NCI-H2171 (cell line): ENCODE measurements at places on chromosomes 7 and 10.

- no peak for DNase-seq
These were observed 96.6 kb downstream of the RGS10 start for GRCh38 chr10:119445935-119446317.

DNA sequence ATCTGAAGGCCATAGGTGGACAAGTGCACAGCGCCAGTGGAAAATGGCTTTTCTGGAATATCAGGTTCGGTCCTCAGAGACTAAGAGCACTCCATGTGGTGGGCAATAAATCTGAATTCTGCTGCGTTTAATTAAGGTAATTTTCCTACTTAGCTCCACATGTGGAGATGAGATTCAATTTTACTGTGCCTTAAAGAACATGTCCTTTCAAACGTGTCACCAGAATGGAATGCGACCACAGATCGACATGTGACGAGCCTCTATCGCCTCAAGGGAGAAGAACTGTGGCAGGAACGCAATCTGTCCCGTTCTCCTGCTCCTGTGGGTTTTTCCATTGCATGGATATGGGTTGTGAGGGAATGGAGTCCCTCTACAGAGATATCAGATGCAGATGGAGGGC lies 205.3 kb upstream of the ZNF32 start:
- DNase-seq, result no peak

DNA sequence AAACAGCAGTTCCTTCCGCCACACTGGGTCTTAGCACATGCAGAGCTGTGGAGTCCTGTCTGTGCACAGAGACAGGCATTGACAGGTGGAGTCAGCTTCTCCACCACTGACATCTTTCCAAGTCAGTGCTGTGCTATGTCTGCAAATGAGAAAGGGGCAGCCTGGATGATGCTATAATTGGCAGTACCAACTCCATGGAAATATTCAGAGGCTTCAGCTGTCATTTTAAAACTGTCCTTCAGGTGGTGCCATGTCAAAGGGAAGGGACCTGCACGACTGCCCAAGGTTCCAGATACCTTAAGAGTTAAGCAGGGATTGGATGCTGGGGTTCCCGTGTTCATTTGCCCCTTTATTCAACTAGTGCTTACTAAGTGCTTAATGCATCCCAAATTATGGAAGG lies 258.0 kb upstream of the PRKCQ start:
- no peak for DNase-seq

DNA sequence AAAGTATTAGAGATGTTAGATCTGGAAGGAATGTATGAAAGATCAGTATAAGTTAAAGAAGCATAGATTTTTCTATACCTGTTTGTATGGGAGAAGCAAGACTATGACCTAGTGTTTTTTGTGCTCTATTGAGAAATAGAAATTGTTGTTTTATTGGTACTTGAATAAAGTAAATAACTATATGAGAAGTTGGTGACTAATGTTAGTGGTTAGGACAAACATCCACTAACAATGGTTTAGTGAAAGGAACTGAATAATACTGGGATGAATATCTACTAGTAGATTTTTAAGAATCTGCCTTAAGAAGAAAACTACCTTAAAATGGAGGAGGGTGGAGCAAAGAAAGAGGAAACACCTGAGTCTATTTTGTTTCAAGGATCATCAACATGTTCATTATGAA lies 521.1 kb upstream of the POT1 start:
- no peak for DNase-seq

DNA sequence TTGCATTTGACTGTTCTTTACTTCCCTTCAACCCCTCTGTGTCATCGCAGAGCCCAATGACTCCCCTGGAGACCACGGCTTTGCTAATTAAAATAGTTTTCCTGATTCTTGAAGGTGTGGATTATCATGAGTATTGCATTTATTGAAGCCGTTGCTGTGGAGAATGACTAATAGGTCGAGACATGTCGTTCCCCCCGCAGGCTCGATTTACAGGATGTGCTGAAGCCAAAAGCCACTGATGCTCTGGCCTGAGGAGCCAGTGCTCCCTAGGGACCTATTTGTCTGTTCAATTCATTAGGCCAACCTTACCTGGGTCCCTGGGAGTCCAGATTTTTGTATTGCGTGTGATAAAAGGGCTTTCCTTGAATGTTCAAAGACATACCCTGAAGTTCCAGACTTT lies 102.3 kb downstream of the NPTX2 start:
- no peak for DNase-seq

GRCh38 chr7:1814089-1814811 lies 144.2 kb downstream of the ELFN1 start:
- DNase-seq, result no peak

- DNase-seq, result no peak
These were observed 404.7 kb downstream of the ARL4A start for GRCh38 chr7:13091974-13092707.

- DNase-seq, result no peak
These were observed 22.3 kb downstream of the PDGFA start for GRCh38 chr7:497346-497745.

GRCh38 chr7:111929264-111929663 lies 276.9 kb downstream of the DOCK4 start:
- no peak for DNase-seq

- DNase-seq, result no peak
These were observed 180.3 kb downstream of the USP6NL start for GRCh38 chr10:11431216-11431555.

GRCh38 chr7:113142385-113143119 lies 24.2 kb upstream of the SMIM30 start:
- no peak for DNase-seq

GRCh38 chr7:128833148-128833945 lies 3.1 kb downstream of the FLNC start:
- peak; percentile 97 for DNase-seq

DNA sequence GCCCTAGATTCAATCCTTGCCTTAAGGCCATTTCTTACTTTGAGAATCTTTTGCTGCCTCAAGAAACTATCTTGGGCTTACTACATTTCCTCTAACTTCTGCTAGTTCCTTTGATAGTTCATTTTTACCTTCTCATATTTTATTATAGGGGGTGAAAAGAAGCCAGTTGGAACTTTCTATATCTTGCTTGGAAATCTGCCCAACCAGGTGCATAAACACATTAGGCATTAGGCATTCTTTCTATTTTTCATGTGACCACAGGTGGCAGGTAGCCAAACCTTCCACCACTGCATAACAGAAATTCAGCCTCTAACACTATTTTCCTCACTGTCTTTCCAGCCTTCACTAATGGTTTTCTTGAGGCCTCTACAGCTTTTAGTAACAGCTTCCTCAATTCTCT lies 300.0 kb upstream of the SP8 start:
- DNase-seq, result no peak

DNA sequence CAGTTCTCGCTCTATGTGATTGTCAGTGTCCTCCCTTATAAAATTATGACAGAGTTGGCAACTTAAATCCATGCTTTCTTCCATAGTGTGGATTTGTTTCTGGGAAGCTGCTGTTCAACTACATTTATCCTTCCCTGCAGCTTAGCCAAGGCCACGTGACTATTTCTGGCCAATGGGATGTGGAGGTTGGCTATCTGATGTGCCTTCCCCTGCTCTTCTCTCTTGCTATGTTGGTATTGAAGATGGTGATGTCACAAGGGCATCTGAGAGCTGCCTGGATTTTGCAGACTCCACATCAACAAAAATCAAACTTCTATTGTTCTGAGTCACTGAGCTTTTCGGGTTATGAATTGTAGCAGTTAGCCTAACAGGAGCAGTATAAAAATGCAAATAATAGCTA lies 164.9 kb upstream of the RHOBTB1 start:
- no peak for DNase-seq

GRCh38 chr7:100486753-100487446 lies 3.2 kb downstream of the NYAP1 start:
- DNase-seq, result no peak

DNA sequence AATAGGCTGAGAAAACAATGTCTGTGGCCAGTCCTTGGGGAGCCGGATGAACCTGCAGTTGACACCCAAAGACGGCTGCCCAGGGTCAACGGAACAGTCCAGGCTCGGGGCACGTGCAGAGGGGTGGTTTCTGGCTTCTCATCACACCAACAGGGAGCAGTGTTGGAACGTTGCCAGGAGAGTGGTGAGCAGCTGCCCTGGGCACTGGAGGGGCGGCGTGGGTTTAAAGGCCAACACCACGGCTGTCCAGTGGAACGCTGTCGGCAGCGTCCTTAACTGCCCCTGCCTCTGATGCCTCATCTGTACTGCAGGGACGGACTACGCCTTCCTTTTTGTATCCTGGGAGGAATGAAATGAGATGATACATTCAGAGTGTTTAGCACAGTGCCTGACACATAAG lies 19.8 kb downstream of the JCAD start:
- DNase-seq, result no peak

- no peak for DNase-seq
These were observed 39.5 kb upstream of the FOXK1 start for GRCh38 chr7:4642468-4643203.

DNA sequence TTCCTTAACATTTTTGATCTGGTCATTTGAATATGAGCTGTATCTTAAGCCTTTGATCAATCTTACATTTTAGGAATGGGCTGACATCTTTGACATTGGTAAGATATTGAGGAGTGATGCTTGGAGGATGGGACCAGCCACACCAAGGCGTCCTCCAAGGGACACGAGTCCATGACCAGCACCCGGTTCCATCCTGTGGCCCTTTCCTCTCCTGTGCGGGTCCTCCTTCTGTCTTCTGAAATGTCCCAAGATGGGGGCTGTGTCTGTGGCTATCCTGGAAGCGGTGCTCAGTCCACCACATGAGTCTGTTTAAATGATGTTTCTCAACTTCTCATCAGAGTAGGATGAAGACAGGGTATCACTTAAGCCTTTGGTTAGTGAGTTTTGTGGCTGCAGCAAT lies 67.3 kb upstream of the SHH start:
- no peak for DNase-seq

- DNase-seq, result no peak
These were observed 101.8 kb upstream of the ELMO1 start for GRCh38 chr7:37550426-37550825.

- DNase-seq, result no peak
These were observed 147.3 kb upstream of the PRPS1L1 start for GRCh38 chr7:18174996-18175395.

DNA sequence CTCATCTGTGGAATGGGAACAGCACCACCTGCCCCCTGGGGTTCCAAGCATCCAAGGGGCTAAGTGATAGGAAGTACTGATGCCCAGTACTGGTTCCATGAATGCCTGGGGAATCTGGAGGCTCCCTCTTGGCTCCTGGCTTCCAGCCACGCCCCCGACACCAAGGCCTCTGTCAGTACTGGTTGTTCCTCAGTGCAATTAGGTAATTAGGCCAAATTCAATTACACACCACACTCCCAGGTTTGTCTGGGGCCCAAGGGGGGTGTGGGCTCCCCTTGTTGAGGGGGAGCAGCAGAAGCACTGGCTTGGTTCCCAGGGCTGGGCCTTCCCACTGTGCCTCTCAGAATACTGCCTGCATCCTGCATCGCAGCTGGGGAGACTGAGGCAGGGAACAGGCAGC lies 114.4 kb upstream of the PPIF start:
- no peak for DNase-seq

DNA sequence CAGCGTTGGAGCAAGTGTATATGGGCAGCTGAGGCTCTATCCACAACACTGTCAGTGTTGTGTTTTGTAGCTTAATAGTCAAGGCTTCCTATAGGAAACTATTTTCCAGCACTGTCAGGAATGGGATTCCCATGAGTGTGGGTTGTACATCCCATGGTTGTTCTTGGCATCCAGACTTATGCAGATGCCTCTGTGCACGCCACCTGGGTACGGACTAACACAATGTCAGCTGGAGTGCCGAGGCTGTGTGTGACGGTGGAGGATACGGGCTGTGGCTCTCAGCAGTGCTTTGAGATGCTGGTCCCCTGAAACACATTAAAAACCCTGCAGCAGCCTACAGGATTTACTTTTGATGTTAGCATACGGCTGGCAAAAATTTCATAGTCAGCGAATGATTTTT lies 350.0 kb downstream of the ACTR3B start:
- no peak for DNase-seq

DNA sequence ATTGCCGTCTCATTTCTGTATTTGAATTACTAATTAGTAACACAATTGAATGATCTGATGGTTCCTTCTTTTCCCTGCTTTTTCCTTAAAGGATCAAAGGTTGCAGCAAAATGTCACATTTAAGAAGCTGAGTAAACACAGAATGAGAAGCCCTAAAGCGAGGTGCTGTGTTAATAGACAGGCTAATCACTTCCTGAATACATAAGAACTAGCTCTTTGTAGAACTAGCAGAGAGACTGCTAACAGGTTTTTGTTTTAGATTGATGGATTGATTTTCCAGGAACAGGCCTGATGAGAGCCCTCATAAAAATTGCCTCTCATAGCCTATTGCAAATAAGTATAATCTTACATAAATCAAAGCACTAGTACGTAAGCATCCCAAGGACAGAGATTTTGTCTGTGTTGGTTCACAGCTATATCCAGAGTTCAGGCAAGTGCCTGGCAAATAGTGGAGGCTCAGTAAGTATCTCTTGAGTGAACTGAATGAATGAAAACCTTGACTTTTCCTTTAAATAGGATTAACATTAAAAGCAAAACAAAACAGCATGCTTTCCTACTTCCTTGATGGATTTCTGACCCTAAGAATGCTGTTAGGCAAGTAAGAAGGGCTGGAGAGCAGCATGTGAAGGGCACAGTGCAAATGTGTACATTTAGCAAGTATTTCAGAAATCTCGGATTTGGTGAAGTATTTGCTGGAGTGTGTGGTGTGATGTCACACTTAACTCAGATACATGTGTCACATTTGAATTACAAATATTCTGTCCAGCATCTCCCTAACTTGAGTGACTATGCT lies 3.3 kb downstream of the TMEM229A start:
- no peak for DNase-seq

GRCh38 chr10:25509151-25509550 lies 334.4 kb downstream of the GPR158 start:
- DNase-seq, result no peak

- DNase-seq, result no peak
These were observed 238.4 kb downstream of the CCDC7 start for GRCh38 chr10:32684291-32684690.

- DNase-seq, result no peak
These were observed 237.7 kb downstream of the FANK1 start for GRCh38 chr10:126133906-126134656.

- DNase-seq, result peak; percentile 17
These were observed 40.9 kb downstream of the LANCL2 start for GRCh38 chr7:55405856-55406541.

GRCh38 chr7:112370436-112370835 lies 79.8 kb upstream of the IFRD1 start:
- no peak for DNase-seq

- no peak for DNase-seq
These were observed 10.3 kb downstream of the CNTNAP2 start for GRCh38 chr7:146126767-146127509.

DNA sequence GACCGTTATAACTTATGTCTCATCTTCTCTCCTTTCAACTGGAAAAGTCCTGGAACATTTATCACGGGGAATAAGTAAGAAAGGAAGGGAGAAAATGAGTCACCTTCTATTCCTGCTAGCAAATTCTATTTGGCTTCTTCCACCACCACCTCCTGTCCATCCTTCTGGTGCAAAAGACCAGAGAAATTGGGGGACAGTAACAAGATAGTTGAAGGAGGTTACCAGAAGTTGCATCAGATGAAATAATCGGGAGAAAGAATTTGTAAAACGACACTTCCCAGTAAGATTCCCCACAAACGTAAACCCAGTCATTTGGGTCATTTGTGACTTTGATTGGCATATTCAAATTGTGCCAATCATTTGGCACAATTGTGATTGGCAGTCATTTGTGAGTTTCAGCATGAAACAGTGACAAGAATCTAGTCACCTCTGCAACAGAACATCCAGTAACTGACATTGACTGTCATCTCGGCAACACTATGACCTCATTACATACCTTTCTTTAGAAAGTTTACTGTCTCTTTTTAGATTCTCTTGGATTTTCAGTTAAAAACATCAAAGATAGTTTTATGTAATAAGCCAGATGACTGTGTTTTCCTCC lies 51.3 kb upstream of the PIK3CG start:
- DNase-seq, result no peak

- DNase-seq, result peak; percentile 75
These were observed 9.4 kb upstream of the PSAP start for GRCh38 chr10:71860243-71861029.
